ENCODE measurements at places on chromosomes 1 and 21.

DNA sequence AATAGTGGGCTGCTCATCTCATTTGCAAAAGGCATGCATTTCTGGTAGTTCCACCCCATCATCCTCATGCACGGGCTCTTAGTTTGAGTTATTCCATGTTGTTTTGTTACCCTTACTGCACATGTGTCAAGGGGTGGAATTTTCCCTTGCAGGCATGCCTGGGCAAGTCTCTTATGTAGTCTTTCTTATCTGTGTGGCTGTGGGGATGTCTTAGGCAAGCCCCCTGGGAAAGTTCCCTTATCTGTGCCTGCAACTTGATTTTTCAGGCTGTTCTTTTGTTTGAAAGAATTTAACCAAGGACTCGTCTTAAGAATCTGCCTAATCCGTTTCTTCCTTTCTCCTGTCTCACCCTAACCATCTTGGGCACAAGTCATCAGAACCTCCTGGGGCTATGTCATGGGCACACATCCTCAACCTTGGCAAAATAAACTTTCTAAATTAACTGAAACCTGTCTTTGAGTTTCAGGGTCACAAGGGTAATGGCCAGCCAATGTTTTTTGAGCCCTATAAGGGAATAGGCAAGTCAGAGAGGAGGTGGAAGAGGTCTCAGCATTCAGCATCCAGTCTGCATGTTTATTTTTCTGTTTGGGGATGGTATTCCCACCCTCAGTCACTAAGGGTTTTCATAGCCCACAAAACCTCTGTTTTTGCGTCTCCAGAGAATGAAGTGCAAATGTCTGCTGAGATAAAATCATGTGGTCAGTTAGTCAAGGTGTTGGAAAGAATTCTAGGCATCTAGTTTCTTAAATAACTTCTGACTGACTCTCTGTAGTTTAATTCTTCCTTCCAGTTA lies 579.7 kb downstream of the PLA2G4A start:
- DNase-seq = no peak

DNA sequence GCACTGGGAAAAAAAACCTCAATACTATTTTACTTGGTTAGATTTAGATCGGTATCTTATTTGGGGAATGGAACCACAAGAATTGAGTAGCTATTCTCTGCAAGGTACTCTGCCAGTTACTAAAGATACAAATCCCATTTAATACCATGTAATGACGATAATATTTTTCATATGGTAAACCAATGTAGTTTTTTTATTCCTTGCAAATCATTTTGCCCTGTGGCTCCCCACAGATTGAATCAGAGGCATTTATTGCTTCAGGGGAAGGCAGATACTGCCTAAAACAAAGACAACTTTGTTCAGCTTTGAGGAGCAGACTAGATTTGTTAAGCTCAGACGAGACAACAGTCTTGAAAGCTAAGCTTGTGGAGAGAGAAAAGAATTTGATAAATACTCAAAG lies 226.7 kb upstream of the RUNX1 start:
- no peak for DNase-seq

- no peak for DNase-seq
Observed at GRCh38 chr21:46181436-46181835, 2.8 kb downstream of the SPATC1L start.

GRCh38 chr1:160859166-160859565 lies 3.5 kb downstream of the CD244 start:
- no peak for DNase-seq

- no peak for DNase-seq
Observed at GRCh38 chr21:44823179-44823660, 5.4 kb upstream of the SUMO3 start.

- DNase-seq = no peak
Observed at GRCh38 chr1:116826818-116827606, 72.8 kb downstream of the CD2 start.

GRCh38 chr1:174883409-174883808 lies 116.3 kb upstream of the CACYBP start:
- peak; percentile 25 for DNase-seq

- peak; percentile 93 for DNase-seq
Observed at GRCh38 chr21:45295576-45296365, 8.1 kb upstream of the POFUT2 start.

Data from GM04504 (cell line).